ENCODE measurements at places on chromosomes 6 and 20.

GRCh38 chr6:79808921-79809320, 138.4 kb downstream of the ELOVL4 start:
- no peak for DNase-seq

DNA sequence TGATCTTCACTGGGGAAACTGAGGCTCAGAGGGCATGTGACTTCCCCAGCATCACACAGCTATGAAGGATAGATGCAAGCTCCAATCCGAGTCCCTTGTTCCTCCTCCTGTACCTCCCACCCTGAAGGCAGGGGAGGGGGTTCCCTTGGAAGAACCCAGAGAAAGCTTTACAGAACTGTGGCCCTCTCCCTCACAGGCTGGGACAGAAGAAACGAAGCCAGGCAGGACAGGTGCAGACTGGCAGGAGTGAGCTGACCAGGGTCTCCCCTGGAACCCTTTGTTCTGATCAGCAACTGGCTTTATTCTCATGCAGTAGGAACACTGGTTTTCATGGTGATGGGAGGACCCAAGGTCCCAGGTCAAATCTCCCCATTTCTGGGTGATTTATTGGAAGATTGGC, 90.2 kb downstream of the TMEM242 start:
- DNase-seq = no peak

DNA sequence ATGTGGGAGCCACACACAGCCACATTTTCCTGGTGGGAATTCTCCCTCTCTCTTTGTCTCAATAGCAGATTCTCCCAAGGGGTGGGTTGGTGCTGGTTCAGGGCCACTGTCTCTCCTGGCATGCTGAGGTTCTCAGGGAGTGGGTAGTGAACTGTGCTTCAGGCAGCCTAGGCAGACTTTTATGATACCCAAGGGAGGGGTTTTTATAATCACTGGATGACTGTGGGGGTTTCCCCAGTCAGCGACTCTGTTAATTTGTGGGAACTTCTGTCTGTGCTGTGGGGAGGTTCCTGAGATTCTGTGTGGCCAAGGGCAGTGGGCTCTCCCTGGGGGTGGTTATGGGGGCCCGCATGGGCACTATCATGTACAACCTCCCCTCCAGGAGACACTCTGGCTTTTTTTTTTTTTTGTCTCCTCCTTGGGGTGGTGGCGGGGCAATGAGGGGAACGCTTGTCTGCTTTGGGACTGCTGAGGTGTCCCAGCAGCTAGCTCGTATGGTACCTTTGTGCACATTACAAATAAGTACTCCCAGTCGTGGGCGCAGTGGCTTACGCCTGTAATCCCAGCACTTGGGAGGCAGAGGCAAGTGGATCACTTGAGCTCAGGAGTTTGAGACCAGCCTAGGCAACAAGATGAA, 10.0 kb downstream of the PTK7 start:
- no peak for DNase-seq

GRCh38 chr20:20333866-20334265, 34.0 kb upstream of the INSM1 start:
- DNase-seq = no peak

- no peak for DNase-seq
Observed at GRCh38 chr6:22045261-22045912, 251.4 kb downstream of the PRL start.

- no peak for DNase-seq
Observed at GRCh38 chr20:43124241-43124640, 65.5 kb downstream of the PTPRT start.

DNA sequence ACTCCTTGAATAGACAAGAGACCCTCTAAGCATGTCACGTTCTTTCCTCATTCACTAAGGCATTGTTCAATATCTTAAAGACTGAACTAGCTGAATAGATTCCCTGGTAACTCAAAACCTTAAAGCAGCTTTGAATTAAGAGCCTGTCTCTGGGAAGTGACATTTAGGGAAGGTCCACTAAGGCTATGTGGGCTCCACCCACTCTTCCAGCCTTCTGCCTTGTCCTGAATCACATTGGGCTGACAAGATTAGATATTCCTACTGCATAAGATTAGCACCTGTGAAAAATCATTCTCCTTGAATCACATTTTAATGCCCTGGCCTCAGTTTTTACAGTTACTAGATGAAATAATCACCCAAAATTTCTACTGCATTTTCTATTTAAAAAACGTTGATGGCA, 36.3 kb downstream of the CLIC5 start:
- no peak for DNase-seq

GRCh38 chr6:38283734-38284362, 355.9 kb downstream of the BTBD9 start:
- DNase-seq = peak; percentile 2

- no peak for DNase-seq
Observed at GRCh38 chr6:149076355-149076734, 241.2 kb upstream of the TAB2 start.

DNA sequence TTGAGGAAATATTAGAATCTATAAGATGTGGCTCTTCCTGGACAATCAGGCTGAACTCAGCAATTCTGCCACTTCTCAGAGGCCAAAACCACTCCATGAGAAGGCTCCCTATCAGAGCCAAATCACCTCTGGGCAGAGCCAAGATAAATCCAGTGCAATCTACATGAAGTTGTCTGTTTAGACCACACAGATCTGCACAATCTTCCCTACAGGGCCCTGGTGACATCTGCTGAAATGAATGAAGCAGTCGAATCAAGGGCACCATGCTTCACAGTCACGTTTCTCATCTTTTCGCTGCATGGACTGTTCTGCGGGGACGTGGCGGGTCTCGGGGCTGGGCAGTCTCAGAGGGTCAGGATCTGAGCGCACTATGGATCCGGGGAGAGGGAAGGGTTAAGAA, 60.1 kb upstream of the CD93 start:
- DNase-seq = no peak

GRCh38 chr6:37967651-37968050, 148.1 kb downstream of the ZFAND3 start:
- DNase-seq = no peak

- DNase-seq = peak; percentile 13
Observed at GRCh38 chr6:11386323-11386722, 151.2 kb upstream of the TMEM170B start.

DNA sequence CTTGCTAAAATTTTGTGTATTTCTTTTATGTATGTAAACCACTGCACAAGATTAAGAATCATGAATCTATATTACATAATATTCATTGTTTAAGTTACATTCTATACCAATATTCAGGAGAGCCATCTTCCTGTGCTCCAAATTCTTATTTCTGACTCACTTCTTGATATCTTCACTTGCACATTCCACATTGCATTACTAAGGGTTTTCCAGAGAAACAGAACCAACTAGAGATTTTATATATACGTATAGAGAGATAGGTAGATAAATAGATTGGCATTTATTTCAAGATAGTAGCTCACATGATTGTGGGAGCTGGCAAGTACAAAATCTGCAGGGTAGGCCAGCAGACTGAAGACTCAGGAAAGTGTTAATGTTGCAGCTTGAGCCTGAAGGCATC, 222.2 kb upstream of the PRSS16 start:
- no peak for DNase-seq

GRCh38 chr6:106620931-106621672, 8.2 kb downstream of the RTN4IP1 start:
- no peak for DNase-seq

GRCh38 chr20:46717818-46718541, 8.5 kb downstream of the SLC2A10 start:
- DNase-seq = no peak

- no peak for DNase-seq
Observed at GRCh38 chr6:123619156-123619555, 17.6 kb downstream of the TRDN start.

DNA sequence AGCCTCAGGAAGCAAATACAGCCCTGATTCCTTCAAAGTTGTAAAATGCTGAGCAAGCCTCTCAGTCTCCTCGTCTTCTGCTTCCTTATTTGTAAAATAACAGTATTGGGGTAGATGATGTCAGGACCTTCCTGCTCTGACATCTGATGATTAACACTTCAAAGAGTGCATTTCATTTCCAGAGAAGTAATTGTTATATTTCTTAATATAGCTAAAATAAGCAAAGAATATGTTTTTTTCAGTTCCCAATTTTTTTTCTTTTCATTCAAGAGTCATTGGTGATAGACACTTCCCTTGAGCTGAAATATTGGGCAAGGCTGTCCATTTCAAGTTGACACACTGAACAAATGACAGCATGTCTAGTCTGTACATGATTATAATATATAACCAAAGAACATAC, 53.4 kb downstream of the SLX4IP start:
- no peak for DNase-seq

DNA sequence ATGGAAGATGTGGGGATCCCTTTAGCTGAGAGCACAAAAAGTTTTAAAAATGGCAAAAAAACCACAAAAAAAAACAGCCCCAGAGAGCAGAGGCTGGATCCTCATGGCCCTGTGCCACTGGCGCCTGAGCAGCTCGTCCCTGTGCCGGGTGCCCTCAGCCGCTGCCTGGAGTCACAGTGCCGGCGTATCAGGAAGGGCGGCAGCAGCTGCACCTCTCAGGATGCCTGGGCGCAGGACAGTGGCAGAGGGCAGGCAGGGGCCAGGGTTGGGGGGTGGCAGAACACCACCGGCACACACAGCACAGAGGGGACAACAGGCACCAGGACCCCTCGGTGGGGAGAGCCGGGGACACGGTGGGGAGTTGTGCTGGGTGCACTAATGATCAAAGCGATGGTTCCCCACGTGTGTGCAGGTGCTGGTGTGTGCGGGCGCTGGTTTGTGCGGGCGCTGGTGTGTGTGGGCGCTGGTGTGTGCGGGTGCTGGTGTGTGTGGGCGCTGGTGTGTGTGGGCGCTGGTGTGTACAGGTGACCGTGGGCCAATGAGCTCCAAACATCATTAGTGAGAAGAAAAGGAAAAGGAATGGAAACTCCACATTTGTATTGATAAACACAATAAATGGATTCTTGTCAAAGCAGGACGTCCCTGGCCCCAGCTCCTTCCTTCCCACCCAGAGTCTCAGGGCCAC, 1.5 kb upstream of the FRMD1 start:
- no peak for DNase-seq

GRCh38 chr6:124999105-124999764, 37.0 kb downstream of the RNF217 start:
- DNase-seq = no peak

DNA sequence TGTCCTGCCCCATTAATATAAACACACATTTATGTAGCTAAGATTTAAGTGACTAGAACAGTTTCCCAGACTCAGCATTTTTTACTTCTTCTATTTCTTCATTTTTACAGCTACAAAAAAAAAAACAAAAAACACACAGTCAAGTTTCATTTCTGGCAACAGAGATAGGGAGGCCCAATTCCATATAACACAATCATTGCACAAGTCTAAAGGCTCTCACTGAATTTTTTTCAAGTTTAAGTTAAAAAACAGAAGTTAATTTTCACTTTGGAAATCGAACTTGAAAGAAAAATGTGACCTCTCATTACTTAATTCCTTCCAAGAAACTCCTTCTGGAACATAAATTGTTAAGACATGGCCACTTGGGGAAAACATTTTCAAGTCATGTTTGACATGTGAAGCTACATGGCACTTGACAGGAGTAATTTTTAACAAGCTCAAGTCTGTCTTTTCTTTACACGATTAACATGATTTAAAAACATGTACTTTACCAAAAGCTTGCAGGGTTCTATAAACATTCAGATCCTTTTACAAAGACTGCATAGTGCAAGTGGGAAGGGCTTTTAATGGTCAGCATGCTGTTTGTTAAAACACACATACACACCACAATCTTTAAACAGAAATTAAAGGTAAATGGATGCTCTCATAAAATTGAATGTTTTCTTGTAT, 100.1 kb upstream of the CCDC28A start:
- DNase-seq = no peak

DNA sequence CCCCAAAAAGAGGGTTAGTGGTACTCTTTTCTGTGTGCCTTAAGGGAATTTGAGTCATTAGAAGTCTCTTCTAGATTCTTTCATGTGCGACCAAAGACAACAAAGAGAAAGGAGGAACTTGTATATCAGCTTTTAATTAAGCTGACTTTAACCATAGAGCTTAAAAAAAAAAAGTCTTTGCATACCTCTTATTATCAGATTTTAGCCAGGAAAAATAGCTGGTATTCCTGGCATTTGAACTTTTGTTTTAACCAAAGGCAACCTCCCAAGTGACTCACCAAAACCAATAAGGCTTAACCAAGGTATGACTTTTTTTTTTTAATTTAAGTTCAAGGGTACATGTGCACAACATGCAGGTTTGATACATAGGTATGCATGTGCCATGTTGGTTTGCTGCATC, 375.0 kb downstream of the CDC5L start:
- DNase-seq = no peak

GRCh38 chr6:82331031-82331773, 32.4 kb upstream of the TPBG start:
- no peak for DNase-seq

DNA sequence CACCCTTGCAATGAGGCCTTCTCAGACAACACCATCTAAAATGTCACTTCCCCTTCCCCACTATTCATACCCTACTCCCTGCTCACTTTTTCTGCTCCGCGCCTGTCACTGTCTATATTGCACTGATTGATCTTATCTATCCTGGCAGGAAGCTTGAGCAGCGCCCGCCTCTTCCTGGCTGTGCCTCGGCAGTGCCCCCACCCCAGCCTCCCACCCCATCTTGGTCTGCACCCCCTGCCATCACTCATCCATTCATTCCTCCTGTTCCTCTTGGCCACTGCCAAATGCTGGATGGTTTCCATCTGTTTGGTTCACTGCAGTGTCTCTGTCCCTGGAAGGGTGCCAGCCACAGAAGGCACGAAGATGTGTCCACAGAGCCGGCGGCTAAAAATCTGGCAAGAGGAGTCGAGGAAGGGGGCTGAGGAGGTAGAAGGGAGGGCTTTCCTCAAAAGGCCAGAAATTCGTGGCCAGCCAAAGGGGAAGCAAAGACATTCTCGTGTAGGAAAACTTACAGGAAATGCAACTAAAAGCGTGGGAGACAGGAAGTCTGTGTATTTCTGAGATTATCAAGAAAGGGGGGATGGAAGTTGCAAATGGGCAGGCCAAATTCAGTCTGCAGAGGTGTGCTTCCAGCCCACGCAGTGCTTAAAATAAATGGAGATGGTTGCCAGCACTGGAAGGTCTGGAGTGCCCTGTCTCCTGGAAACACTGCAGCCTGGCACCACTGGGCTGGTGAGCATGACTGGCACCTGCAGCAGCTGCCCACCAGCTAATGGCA, 27.6 kb downstream of the SYNJ2 start:
- DNase-seq = peak; percentile 14

DNA sequence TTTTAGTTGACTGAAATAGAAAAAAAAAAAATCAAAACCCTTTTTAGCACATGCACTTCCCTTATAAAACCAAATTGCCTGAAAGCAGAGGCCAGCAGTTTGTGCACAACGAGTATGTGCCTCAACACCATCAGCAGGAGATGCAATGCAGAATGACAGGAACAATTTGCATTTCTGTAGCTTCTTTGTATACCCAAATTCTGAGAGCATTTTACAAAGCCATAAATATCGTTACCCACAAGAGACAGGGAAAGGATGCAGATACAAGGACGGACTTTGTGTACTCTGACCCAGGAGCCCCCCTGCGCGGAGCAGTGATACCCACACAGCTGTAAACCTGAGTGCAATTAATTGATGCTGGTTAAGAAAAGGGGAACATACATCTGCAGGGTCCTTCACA, 285.6 kb downstream of the PRKN start:
- no peak for DNase-seq

- no peak for DNase-seq
Observed at GRCh38 chr6:43035495-43036194, 14.2 kb downstream of the RRP36 start.

All from CD4-positive, alpha-beta T cell treated with Interleukin-15 for 4 hours (primary cell).